ENCODE measurements at places on chromosomes 11 and 22.
A peak's percentile ranks its signal among the peaks of the same experiment; 100 is the strongest.

GRCh38 chr11:61357233-61357893 lies 4.3 kb downstream of the CYB561A3 start:
- DNase-seq: no peak

DNA sequence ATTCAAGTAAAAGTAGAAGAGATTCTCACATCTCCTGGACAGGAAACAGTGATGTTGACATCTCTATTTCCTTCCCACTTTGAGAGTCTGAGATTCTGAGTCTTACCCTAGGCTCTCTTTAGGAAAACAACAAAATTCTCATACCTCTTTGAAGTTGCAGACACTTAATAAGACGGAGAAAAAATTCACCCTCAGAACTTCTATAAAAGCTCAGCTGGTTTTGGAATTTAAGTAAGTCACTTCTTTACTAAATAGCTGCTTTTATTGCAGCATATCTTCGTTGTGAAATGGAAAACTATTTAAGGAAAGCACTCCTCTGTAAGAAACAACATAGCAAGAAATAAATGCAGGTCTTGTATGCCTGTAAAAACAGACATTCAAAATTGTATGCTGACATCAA lies 79.1 kb downstream of the MSANTD4 start:
- no peak for DNase-seq

- peak; percentile 32 for DNase-seq
Measured at GRCh38 chr11:112255067-112255720, 5.5 kb downstream of the PLET1 start.

- no peak for DNase-seq
Measured at GRCh38 chr11:12094872-12095800, 15.3 kb upstream of the MICAL2 start.

DNA sequence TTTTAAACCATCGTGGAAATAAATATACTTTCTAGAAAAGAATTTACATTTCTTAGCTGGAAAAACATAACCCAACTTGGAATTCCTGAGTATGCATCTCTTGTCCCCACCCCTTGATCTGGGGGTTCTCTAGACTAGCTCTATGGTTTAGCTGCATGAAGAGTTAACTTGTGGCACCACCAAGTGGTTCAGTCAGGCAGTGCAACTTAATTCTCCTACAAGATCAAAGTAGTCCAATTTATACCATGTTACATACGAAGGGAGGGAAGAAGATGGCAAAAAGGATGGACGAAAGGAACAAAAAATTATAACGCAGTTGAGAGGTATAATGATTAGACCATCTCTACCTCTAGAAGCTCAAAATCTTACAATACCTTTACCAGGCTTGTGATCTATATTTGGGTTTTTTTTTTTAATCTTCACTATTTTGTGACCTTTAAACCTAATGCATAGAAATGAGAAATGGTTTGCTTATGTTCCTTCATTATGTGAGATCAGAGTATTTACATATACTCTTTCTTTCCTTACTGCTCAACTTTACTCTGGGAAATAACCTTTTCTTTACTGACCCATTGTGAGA lies 28.5 kb upstream of the ALKBH3 start:
- DNase-seq: peak; percentile 78

- DNase-seq: no peak
Measured at GRCh38 chr22:38352436-38352835, 35.2 kb upstream of the CSNK1E start.

DNA sequence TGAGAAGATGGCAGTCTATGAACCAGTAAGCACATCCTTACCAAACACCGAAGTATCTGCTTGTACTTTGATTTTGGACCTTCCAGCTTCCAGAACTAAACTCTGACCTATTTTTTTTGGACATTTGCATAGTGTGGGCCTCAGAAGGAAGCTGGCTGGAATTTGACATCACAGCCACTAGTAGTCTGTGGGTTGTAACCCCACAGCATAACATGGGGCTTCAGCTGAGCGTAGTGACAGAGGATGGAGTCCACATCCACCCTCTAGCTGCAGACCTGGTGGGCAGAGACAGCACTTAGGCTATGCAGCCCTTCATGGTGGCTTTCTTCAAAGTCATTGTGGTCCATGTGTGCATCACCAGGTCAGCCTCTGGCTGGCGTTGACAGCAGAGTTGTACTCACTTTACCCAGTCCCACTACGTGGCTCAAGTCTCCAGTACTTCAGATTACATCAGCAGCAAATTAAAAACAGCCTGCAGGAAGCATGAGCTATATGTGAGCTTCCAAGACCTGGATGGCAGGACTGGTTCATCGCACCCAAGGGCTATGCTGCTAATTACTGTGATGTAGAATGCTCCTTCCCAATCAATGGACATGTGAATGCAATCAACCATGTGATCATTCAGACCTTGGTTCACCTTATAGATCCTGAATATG lies 58.6 kb upstream of the VPREB1 start:
- DNase-seq: no peak

GRCh38 chr22:17513612-17514011 lies 49.7 kb upstream of the SLC25A18 start:
- DNase-seq: no peak

- no peak for DNase-seq
Measured at GRCh38 chr11:115340874-115341273, 163.3 kb downstream of the CADM1 start.

DNA sequence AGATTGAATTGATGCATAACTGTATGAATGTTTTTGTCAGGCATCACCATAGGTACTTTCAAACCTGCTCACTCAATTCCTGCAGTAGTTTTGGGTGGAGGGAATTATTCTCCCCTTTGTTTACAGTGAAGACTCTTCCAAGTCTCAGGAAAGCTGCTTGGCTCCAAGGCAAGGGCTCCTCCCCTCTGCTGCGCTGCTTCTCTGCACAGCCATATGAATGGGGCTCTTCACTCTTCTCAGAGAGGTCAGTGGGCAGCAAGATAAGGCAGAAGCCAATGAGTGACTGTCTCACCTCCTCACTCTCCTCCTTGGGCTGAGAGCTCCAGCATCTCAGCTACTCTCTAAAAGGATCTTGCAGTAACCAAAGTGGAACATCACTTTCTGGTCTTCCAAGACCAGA lies 165.7 kb upstream of the TTC12 start:
- no peak for DNase-seq

DNA sequence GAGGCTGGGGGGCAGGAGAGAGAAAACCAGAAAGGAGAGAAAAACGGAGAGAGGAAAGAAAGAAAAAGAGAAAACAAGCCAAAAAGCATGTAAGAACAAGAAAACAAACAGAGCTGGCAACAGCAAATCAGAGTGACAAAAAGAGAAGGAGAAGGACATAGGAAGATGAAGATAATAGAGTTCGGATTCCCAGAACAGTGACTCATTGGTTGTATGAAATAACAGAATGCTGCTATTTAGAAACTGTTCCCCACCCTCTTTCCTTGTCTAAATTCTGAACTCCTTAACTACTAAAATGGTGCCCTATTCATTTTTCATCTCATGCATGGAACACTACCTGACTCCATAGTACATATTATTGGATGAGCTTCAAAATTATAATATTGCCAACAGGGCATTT lies 317.4 kb downstream of the C11orf87 start:
- DNase-seq: no peak

- DNase-seq: no peak
Measured at GRCh38 chr11:134242376-134242775, 10.8 kb downstream of the THYN1 start.

DNA sequence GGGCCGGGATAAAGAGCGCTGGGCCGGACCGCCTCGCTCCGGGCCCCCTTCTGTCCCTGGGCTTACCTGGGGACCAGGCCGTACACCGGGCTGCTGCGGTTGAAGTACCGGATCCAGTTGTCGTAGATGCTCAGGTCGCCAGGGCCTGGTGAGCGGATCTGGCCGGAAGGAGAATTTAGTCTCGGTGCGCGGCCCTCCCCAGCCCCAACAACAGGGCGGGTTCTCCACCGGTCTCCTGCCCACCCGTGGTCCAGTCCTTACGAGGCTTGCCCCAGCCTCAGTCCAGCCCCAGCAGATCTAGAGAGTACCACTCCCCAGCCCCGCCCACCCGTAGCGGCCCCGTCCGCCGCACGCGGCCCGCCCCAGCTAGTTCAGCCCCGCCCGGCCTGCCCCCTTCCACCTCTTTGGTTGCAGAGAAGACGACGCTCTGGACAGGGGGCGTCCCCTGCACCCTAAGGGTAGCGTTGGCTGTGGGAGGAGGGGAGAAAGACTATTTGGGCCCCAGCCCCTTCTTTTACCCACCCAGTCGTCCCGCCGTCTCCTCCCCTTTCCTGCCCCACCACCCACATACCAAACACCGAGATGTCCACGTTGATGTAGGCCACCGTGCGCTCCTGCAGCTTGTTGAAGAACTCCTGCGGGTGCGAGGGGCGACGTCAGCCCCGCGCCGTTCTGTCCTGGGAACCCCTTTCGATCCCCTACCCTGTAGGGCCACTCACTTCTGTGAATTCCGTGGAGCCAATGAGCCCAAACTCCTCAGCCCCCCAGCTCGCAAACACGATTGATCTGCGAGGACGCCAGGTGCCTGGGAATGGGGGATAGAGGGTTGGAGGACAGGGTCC lies 6.8 kb downstream of the SAC3D1 start:
- no peak for DNase-seq

Measured in COLO829 (cell line).